ENCODE measurements at places on chromosomes 12 and 14.

DNA sequence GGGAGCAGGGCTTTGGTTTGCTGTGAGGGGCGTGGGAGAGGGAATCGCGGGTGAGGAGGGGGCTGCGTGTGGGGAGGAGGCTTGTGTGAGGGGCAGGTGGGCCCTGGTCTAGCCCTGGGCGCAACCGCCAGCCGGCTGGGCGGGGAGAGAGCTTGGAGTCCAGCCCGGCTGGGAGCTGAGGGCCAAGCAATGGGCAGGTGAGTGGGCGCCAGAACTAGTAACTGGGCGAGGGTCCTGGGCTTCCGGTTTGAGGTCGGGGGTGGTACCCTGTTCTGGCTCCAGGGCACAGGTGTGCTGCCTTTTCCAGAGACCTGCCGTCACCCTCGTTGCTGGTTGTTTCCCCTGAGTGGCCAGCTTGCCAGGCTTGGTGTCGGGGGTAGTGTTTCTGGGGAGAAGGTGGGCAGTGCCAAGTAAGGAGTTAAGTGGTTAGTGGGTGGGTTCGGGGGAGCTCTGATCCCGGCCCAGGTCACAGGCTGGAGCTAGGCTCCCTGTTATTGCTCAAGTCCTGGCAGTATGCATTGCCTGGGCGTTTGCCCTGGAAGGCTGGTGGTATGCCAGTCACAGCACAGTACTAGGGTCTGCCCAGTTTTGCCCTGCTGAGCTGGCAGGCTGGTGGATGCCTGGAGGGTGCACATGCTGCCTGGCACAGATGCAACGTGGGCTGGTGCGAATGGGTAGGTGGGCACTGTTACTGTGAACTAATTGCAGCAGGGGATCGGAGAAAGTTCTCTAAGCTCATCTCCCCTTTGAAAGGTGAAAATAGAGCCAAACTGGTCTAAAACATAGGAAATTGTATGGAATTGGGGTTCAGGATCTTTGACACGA, 683 bp downstream of the CIPC start:
- DNase-seq = peak; percentile 34

DNA sequence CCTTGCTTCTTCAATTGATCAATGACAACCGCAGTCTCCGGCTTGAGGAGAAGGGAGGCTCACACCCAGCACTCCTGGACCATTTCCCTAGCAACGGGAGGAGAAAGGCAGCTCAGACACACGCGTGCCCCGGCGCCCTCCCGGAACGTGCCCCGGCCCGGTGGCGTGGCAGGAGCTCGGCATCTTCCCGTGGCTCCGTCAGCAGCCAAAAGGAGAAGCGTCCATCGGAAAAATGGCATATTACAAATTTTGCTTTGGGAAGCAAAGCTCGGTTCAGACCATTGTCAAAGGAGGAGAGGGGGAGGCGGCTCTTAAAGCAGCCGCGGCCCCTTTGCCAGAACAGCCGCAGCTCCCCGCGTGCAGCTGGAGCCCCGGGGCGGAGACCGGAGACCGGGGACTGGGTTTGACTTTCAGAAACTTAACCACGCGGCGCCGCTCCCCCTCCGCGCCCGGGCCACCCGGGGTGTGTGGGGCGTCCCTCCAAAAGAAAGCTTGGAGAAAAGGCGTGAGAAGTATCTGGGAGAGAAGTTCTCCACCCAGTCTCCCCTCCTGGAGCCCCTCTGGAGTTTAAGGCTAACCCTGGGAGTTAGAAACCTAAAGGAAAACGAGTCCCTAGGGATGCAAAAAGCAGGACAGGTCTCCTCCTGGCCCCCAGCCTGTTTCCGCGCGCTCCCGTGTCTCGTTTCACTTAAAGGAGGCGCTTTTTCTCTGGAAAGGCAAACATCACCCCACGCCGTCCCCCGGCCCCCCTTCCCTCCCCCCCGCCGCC, 545 bp downstream of the PPFIA2 start:
- DNase-seq = peak; percentile 57

DNA sequence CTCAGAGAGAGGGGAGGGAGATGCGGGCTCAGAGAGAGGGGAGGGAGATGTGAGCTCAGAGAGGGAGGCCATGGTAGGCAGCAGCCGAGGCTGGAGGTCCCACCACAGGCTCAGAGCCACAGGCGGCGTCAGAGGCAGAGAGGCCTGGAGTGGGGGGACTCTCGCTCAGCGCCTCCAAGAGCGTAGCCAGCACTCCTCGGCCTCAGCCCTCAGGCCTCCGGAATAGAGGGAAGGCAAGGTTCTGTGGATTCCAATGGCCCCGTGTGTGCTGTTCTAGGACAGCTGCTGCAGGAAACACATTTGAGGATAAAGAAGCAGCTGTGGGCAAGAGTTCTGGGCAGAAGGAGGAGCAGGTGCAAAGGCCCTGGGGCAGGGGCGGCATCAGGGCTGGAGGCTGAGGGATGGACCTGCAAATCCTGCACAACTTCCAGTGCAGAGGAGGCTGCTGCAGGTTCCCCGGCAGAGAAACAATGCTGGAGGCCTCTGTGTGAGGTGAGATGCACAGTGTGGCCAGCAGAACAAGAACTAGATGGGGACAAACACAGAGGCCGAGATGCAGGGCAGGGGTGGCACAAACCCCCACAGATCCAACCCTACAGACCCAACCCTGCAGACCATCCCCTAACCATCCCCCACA, 59.1 kb upstream of the GALNT9 start:
- no peak for DNase-seq

DNA sequence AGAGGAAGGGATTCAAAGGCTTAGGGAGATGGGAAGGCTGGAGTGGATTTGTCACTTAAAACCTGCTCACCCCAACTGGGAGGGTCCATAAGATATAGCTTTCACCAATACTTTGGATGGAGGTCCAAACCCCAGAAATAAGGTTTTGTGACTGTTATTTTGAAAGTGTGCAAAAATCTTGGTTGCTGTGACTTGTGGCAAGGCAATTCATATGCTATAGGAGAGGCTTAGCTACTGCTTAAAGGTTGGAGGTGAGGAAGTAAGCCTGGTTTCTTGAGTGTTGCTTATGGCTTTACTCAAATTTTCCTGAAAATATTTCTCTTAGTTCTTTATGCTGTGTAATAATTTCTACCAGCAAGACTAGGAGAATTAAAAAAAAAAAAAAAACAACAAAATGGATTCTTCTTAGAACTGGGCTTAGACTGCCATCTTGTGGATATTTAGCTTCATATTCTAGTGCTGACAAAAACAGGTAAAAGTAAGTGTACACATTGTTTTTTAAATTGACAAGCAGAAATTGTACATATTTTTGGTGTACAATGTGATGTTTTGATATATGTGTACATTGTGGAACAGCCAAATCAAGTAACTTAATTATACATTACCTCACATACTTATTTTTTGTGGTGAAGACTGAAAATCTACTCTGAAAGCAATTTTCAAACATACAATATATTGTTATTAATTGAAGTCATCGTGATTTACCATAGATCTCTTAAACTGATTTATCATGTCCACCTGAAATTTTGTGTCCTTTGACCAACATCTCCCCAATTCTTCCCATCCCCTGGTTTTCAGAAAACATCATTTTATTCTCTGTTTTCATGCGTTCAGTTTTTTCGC, 23.0 kb downstream of the PDE6H start:
- peak; percentile 57 for DNase-seq

GRCh38 chr12:106227641-106228319, 20.0 kb downstream of the CKAP4 start:
- DNase-seq = no peak

GRCh38 chr12:8890313-8891085, 23.8 kb upstream of the PHC1 start:
- DNase-seq = peak; percentile 43

- DNase-seq = no peak
Measured at GRCh38 chr14:104172880-104173279, 34.5 kb downstream of the KIF26A start.

GRCh38 chr12:5124401-5124800, 80.7 kb downstream of the KCNA5 start:
- peak; percentile 53 for DNase-seq

- DNase-seq = no peak
Measured at GRCh38 chr12:16766736-16767135, 160.8 kb upstream of the LMO3 start.

DNA sequence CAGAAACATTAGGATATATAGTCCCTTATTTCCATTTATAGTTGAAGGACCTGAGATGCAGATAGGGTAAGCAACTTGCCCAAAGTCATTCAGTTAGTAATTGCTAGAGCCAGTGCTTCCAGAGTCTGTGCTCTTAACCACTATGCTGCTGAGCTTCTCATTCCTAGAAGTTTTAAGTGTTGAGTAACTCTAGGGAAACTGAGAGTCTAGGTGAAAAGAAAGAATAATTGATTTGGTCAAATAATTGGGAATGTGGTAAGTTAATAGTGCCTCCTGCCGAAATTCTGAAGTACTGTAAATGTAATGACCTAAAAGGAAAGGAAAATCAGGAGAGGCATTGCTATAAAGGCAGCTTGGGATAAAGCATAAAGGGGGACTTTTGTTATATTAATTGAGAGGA, 14.1 kb downstream of the PYROXD1 start:
- DNase-seq = no peak

DNA sequence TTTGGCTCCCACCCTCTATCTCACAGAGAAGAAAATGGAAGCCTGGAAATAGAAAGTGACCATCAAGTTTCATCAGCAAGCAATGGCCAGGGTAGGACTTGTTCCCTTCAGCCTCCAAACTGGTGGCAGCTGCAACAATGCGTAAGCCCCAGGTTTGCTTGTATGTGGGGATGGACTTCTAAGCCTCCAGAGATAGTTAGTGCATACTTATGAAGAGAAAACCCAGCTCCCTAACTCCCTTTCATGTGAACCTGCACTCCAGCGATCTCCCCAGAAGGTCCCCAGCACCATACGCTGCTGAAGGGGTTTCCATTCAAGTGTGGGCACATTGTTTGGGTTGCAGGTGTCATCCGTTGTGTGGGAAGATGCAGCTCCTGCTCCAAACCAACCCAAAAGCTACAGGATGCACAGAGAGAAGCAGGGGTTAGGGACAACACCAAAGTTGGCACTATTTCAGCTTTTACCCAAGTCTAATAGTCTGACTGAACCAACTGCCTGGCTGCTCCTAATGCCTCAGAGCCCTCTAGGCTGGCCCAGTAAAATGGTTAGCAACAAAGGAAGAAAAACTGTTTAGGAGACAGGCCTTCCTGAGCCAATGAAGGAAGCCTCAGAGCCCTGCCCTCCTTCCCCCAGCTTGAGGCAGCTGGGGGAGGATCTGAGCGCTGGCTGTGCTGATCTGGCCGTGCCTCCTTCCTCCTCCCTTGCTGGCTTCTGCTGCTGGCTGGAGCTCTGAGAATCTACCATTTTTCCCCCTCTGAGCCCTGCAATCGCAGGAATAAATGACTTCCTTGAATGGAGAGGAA, 12.3 kb downstream of the ZFP36L1 start:
- DNase-seq = no peak

DNA sequence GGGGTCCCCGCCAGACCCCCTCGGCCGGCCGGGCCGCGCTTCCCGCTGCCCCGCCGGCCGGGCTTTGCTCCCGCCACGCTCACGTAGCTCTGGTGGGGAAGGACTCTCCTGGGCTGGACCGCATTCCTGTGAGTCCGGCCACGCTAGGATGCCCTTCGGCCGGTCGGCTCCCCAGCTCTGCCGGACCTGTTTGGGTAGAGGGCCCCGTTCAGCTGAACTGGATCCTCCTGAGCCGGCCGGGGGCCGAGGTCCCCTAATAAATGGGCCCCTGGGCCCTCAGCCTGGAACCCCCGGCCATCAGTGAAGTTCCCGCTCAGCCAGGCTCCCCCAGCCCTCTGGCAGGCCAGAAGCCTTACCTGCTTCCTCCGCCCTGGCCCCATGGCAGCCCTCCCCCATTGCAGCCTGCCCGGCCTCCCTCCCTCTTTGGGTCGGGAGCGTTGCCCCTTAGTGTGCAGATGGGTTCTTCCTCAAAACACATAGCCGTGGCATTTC, 593 bp downstream of the UNC119B start:
- DNase-seq = no peak

- DNase-seq = no peak
Measured at GRCh38 chr14:93318927-93319326, 13.9 kb downstream of the BTBD7 start.

DNA sequence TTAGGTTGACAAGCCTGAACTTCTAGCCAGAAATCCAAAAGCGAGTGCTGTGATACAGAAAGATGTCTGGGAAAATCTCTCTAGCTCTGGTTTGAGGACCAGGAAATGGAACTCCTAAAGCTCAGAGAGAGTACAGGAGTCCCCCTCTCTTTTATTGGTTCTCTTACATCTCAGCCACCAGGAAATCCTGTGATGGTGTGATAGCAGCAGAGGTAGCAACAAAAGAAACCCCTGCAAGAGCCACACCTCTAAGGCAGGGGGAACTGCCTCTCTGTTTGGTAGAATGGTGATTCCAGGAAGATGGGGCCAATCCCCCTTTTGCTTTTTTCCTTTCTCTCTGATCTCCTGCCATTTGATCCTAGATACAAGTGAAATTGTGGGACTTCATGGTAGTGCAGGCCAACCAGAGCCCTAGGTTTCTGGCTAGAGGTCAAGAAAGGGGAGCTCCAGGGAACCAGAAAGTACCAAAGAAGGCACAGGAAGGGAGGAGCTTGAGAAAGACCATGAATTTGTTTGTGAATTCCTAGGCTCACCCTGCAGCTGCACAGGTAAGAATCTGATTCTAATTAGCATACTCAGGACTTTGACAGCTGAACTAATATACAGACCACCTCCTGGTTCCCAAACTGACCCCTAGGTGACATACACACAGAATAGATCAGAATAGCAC, 88.5 kb downstream of the PAPLN start:
- DNase-seq = no peak

DNA sequence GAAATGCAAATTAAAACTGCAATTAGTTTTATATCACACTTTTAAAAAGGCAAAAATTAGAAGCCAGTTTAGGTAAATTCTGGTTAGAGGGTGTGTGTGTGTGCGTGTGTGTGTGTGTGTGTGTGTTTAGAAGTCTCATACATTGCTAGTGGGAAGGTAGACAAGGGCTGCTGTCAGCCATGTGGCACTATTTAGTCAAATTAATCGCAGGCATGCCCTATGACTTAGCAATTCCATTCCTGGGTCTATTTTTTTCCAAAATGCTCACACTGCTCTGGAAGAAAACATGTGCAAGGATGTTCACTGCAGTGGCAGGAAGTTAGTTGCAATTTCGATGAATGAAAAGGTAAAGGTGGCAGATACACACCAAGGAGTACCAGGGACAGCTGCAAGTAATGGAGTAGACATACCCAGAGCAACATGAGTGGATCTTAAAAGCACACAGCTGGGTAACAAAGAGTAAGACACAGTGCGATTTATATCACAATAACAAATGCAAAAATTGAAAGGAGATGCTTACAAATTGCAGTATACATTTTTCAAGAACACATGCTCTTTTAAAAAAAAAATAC, 11.6 kb downstream of the CAPZA3 start:
- DNase-seq = no peak

- no peak for DNase-seq
Measured at GRCh38 chr14:55780156-55780946, 200.3 kb downstream of the KTN1 start.

GRCh38 chr14:104993306-104993705, 7.7 kb downstream of the CLBA1 start:
- no peak for DNase-seq

DNA sequence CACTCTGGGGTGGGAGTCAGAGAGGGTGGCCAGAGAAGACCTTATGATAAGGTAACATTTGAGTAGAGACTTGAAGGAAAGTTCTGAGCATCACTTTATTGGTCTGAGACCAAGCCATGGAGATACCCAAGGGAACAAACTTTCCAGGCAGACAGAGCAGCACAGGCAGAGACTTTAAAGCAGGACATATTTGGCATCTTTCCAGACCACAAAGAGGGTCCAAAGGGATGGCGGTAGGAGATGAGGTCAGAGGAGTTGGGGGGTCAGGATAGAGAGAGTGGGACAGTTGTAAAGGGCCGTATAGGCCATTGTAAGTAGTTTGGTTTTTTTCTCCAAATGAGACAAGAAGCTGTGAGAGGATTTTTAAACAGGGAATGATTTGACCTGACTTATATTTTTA, 344.4 kb downstream of the SEC23A start:
- DNase-seq = no peak

- no peak for DNase-seq
Measured at GRCh38 chr14:41047763-41048162, 558.9 kb upstream of the LRFN5 start.
